ENCODE measurements at places on chromosomes 1 and 21.
A peak's percentile ranks its signal among the peaks of the same experiment; 100 is the strongest.

- no peak for DNase-seq
Measured at GRCh38 chr1:98660940-98661543, 479 bp upstream of the SNX7 start.

GRCh38 chr1:93699049-93699384 lies 17.4 kb upstream of the BCAR3 start:
- DNase-seq: no peak

DNA sequence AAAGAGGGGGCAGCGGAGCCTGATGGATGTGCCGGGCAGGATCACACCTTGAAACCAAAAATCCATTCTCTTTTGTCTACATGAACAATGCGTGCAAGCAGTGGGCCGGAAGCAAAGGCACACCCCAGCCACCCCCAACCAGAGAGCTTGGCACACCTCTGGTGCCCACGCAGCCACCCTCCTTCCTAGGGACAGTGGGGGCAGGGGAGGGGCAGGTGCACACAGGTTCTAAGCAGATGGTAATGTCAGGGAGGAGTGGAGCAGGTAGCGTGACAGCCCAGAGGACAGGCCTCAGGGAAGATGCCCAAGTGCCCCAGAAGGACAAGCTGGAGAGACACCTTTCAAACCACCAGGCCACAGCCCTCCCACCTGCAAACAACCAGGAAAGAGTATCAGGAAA lies 36.5 kb downstream of the SYF2 start:
- DNase-seq: no peak

GRCh38 chr1:163876546-163876945 lies 554.8 kb downstream of the NUF2 start:
- DNase-seq: no peak

DNA sequence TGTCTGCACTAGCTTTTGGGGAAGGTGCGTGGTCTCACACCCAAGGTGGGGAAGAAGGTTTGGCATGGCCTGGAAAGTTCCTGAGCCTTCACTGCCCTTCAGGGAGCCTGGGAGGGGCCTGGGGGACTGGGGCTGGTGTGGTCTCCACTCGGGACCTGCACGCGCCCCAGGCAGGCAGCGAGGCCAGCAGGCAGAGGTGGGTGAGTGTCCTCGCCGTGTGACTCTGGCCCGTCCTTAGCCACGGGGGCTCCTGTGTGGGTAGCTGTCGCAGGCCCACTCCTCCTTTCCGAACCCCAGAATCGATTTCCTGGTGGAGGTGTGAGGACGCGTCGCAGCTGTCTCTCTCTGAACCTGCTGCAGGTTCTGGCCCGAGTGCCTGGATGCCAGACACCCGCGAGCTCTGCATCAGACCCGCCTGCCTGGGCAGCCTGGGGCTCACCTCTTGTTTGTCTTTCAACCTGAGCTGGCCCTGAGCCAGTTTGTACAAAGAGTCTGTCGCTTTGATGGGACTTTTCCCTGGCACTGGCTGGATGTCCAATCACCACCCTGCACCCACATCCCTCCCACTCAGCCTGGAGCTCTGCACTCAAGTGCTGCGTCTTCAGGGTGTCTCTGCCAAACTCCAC lies 36.0 kb upstream of the SLC19A1 start:
- no peak for DNase-seq

DNA sequence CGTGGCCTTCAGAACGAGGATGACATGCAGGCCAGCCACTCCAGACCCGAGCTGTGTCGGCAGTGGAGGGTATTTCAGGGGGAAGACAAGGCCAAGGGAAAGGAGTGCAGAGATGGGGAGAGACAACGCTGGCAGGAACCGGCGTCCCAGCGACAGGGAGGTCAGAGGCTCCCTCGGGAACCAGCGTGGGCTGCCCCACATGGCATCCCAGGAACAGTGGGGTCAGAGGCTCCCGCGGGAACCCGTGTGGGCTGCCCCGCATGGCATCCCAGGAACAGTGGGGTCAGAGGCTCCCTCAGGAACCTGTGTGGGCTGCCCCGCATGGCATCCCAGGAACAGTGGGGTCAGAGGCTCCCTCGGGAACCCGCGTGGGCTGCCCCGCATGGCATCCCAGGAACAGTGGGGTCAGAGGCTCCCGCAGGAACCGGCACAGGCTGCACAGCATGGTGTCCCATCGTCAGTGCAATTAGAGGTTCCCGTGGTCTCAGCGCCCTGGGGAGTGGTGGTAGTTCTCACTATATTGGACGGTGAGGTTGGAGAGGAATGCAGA lies 43.0 kb downstream of the SLC19A1 start:
- DNase-seq: no peak

- peak; percentile 42 for DNase-seq
Measured at GRCh38 chr1:212012034-212012740, 23.2 kb downstream of the INTS7 start.

GRCh38 chr1:13456904-13457532 lies 46.8 kb downstream of the PRAMEF20 start:
- DNase-seq: no peak

DNA sequence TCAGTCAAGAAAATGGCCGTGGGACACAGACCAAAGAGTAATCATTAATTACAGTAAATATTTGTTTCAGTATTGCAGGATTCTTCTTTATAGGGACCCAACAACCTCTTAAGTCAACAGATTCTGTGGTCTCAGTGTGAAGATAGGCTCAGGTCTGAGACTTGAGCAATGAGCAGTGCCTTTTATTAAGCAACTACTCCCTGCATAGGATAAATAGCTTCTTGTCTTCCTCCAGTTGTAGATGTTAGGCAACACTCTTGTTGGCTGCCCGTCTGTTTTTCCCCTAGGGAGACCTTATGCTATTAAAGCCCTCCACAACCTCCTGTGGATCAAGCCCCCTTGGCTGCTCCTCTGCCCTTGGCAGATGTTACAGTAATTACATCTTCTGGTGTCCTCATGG lies 1.8 kb upstream of the OMA1 start:
- no peak for DNase-seq

GRCh38 chr1:14697353-14697752 lies 98.9 kb downstream of the KAZN start:
- no peak for DNase-seq

DNA sequence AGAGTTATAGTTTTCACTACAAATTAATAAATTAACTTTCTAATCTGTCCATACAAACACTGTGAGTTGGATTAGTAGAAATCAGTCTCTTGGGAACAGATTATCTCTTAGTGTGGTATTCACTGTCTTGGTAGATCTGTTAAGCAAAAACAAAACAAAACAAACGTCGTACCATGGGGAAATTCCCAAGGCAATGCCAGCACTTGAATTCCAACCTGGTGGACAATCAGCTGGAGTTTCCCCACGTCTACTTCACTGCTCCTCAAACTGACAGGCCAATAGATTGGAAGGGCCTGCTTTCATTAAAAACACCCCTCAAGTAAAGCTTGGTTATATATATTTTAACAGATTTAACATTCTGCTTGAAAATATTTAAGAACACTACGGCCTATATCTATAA lies 31.9 kb downstream of the GDAP2 start:
- no peak for DNase-seq

DNA sequence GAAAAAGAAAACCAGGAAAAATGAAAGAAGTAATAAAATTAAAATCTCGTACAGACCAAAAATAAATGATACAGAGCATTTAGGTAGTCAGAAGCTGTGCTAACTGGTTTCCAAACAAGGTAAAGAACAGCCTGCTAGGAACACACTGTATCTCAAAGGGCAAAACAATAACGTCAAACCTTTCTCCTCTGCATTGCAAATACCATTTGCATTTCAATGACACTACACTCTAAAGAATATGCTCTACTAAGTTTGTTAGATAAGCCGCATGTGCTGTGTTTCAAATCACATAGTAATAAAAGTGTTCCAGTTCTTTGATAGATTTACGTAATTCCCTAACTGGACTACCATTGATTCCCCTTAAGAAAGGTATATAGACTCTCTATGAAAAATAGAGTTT lies 648.8 kb downstream of the PLA2G4A start:
- DNase-seq: no peak

GRCh38 chr1:93324486-93325464 lies 20.9 kb upstream of the DR1 start:
- DNase-seq: no peak

GRCh38 chr1:204076891-204077290 lies 4.0 kb downstream of the SOX13 start:
- no peak for DNase-seq

- no peak for DNase-seq
Measured at GRCh38 chr1:207603777-207604176, 41.2 kb upstream of the CR1L start.

DNA sequence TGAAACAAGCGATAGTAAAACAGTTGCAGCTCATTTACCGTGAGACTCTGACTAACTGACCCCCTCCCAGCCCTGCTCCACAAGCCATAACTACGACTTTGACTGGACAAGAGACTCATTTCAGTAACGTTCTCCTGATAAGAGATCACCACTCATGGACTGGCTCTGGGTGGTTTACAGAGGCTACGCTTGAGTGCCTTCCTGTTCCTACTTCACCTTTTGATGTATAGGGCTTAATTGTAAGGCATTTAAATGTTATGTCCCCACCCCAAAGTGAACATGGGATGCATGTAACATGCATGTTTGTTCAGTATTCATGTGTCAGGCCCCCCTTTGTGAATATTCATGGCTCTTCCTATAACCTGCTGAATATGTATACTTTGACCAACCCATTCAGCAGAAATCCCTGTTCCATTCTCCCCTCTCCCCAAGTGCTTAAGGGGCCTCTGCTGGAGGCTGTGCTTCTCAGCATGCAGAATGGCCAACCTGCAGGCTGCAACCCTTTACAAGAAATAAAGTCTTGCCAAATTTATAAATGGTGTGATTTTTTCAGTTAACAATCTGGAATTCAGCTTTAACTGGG lies 50.7 kb upstream of the SPOCD1 start:
- peak; percentile 39 for DNase-seq

DNA sequence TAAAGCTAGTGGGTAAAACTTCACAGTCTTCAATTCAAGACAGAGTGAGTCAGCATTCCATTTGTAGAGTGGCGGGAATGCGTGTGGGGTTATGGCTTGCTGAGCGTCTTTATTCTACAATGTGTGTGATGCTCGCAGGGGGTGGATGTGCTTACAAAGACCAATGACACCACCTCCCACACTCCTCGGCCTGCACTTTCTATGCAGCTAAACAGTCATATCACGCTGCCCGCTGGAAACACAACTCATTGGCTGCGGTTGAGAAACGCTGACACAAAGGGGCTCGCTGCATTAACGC lies 298.5 kb downstream of the PCP4 start:
- no peak for DNase-seq
